ENCODE measurements at places on chromosomes 2 and 18. TPM values are rescaled to one million over a fixed set of nuclear protein-coding genes. Genes with fewer than 3 reads are reported as not detected.

Gene GKN2
- 2.6 TPM for polyA plus RNA-seq

Gene CGREF1
- 2.4 TPM for polyA plus RNA-seq

Gene DQX1
- polyA plus RNA-seq = 3.4 TPM

Gene CFAP221
- 0.08 TPM for polyA plus RNA-seq

Gene HAAO
- 3.0 TPM for polyA plus RNA-seq

Gene SERTAD2
- 13.6 TPM for polyA plus RNA-seq

Gene SERPINB3
- polyA plus RNA-seq = 167 TPM

Gene UGT1A8
- 2.8 TPM for polyA plus RNA-seq

Gene TTC39C
- 11.2 TPM for polyA plus RNA-seq

Gene NR4A2
- polyA plus RNA-seq = 2.0 TPM

Gene PAIP2B
- 4.7 TPM for polyA plus RNA-seq

Measured in esophagus (tissue), 2 donors.